Right lobe of liver (tissue), 6 donors: ENCODE measurements at places on chromosomes 16 and 17.
A peak's percentile ranks its signal among the peaks of the same experiment; 100 is the strongest.

DNA sequence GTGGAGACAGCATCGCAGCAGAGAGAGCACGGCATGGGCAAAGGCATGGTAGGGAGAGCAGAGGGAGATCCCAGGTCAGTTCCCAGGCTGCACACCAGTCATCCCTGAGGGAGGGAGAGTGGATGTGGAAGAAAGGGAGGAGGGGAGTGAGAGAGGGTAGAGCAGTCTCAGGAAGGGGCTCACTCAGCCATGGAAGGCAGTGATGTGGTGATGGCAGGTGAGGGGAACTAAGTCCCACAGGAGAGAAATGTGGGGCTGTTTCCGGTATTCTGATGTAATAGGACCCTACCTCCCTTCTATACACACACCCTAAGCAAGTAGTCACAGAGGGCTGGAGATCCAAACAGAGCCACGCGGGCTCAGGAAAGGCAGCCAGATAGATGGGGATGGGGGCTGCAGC is 500.3 kb upstream of the CDH11 start:
- H3K27me3 ChIP-seq = no peaks in the 10 kb centered on the region
- DNase-seq = no peak
- H3K4me1 ChIP-seq = no peaks in the 10 kb centered on the region
- no peak overlapping the region for H3K27ac ChIP-seq
- H3K4me3 ChIP-seq = no peak overlapping the region

GRCh38 chr17:45812102-45812501 is 28.0 kb downstream of the CRHR1 start:
- H3K27ac ChIP-seq = no peak overlapping the region
- no peak overlapping the region for H3K4me3 ChIP-seq
- no peaks in the 10 kb centered on the region for H3K36me3 ChIP-seq
- no peaks in the 10 kb centered on the region for H3K27me3 ChIP-seq

DNA sequence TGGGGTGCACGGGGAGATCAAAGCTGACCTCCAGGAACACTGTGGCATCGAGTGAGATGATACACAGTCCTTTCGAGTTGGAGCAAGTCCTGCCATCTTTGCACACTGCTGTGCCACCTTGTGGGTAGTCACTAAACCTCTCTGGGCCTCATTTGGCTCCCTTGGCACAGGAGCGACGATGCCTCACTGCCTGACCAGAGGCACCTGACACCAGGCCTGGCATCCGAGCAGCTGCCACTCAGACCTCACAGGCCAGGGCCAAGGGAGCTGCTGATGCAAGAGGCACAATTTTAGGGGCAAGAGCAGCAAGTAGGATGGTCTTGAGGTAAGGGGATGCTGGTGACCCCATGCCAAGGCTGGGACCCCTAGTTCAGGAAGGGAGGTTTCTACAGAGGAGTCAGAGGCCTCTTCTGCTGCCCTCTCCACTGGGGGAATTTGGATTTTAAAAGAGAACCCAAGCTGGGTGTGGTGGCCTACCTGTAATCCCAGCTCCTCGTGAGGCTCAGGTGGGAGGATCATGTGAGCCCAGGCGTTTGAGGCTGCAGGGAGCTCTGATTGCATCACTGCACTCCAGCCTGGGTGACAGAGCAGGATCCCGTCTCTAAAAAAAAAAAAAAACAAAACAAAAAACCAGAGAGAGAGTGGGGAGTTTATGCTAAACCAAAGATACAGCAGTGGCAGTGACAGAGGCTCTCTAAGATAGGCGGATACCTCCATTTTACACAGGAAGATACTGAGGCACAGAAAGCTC is 6.7 kb upstream of the ADGRG1 start:
- H3K27ac ChIP-seq = no peak overlapping the region
- H3K4me3 ChIP-seq = no peak overlapping the region
- H3K4me1 ChIP-seq = no peaks in the 10 kb centered on the region

- H3K4me1 ChIP-seq = no peaks in the 10 kb centered on the region
- H3K27me3 ChIP-seq = no peaks in the 10 kb centered on the region
- H3K4me3 ChIP-seq = no peak overlapping the region
- no peaks in the 10 kb centered on the region for H3K36me3 ChIP-seq
- no peak overlapping the region for H3K27ac ChIP-seq
Measured at GRCh38 chr16:21126518-21126917, 24.1 kb downstream of the DNAH3 start.

GRCh38 chr16:10383626-10384025 is 2.2 kb upstream of the ATF7IP2 start:
- no peak for DNase-seq
- H3K27me3 ChIP-seq = no peaks in the 10 kb centered on the region
- peaks cover 9% of the 10 kb centered on the region for H3K4me1 ChIP-seq
- H3K4me3 ChIP-seq = no peak overlapping the region
- H3K27ac ChIP-seq = no peak overlapping the region

GRCh38 chr17:72151565-72152386 is 31.0 kb downstream of the SOX9 start:
- no peak overlapping the region for H3K4me3 ChIP-seq
- DNase-seq = peak; percentile 85
- H3K27ac ChIP-seq = no peak overlapping the region
- H3K4me1 ChIP-seq = no peaks in the 10 kb centered on the region
- no peaks in the 10 kb centered on the region for H3K27me3 ChIP-seq

GRCh38 chr16:53849585-53849984 is 145.6 kb downstream of the FTO start:
- H3K4me1 ChIP-seq = no peaks in the 10 kb centered on the region
- no peaks in the 10 kb centered on the region for H3K27me3 ChIP-seq
- no peak for DNase-seq
- no peak overlapping the region for H3K4me3 ChIP-seq
- H3K36me3 ChIP-seq = no peaks in the 10 kb centered on the region

DNA sequence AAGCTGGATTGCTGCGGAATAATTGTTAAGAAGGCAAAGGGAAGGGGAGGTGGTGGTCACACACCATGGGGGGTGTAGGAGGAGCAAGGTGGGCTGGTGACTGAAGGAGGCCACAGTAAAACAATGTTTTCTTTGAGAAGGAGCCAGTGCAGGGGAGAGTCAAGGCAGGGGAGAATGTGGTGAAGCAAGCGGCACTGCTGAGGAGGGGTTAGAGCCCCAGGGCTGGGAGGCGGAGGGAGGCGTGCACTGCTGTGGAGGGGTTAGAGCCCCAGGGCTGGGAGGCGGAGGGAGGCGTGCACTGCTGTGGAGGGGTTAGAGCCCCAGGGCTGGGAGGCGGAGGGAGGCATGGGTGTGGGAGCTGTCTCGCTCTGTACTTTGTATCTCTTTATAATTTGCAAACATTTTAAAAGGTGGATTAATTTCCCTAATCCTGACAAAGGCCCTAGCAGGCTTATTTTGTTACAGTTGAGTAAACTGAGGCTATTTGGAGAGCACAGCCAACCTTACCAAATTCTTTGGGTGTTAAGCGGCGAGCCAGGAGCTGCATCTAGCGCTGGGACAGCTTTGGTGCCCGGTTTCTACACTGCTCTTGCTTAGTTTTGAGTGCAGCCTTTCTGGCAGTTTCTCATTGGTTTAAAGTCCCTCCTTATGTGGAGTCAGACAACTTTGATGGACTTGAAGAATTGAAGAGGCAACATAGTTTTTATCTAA is 20.9 kb downstream of the RPTOR start:
- H3K4me1 ChIP-seq = no peaks in the 10 kb centered on the region
- no peaks in the 10 kb centered on the region for H3K27me3 ChIP-seq
- no peaks in the 10 kb centered on the region for H3K36me3 ChIP-seq
- DNase-seq = no peak
- H3K4me3 ChIP-seq = no peak overlapping the region

DNA sequence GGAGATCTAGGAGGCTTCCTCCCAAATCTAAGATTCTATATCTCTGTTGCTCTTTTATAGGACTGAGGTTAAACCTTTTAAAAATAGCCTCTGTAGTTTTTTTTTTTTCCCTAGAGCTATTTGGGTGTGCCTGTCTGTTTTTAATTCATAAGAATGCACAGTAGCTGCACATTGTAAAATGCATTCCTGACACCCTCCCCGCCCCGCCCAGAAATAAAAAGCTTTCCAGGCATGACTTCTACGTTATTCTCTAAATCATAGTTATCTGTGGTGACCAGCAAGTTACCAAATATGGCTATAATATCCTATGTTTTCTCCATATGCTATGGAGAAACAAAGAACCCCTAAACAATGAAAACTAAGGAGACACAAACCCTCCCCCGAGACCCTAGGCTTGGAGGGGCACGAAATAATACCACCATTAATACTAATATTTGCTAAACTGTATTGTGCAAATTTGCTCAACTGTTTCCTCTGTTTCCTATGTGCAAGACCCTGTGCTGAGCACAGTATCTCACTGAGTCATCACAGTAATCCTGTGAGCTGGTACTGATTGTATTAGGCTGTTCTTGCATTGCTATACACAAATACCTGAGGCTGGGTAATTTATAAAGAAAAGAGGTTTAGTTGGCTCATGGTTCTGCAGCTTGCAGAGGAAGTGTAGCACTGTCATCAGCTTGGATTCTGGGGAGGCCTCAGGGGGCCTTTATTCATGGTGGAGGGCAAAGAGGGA is 388.3 kb downstream of the CA10 start:
- no peaks in the 10 kb centered on the region for H3K36me3 ChIP-seq
- no peak for DNase-seq
- no peaks in the 10 kb centered on the region for H3K4me1 ChIP-seq
- H3K27me3 ChIP-seq = no peaks in the 10 kb centered on the region
- no peak overlapping the region for H3K27ac ChIP-seq

DNA sequence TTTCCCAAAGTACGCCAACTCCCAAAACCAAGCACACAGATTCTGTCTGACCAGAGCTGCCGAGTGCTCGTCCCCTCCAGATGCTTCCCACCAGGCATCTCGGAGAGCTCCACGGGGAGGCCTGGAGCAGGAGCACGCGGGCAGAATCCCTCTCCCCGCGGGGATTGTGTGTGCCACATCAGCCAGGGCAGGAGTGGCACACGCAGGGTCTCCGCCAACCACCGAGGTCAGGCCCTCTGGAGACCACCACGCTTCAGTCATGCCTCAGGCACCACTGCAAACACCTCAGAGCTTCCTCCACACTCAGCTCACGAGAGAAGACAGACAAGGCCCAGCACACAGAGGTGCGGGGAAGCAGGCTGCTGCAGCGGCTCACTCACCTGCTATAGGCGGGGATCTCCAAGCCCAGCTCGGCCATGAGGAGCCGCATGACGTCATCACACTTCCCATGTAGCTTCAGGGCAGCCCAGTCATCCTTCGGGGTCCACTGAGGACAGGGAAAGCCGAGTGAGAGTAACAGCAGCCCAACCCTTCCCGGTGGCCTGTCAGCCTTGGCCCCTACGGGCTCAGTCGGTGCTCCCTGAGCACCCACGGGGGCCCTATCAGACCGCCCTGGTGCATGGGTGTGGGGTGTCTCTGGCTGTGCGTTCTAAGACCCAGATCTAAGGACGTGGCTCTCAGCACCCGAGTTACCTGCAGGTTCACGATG is 2.3 kb upstream of the PCYT2 start:
- H3K27ac ChIP-seq = no peak overlapping the region
- H3K4me3 ChIP-seq = no peak overlapping the region
- no peaks in the 10 kb centered on the region for H3K4me1 ChIP-seq
- peaks cover 42% of the 10 kb centered on the region for H3K36me3 ChIP-seq
- H3K27me3 ChIP-seq = no peaks in the 10 kb centered on the region

GRCh38 chr17:75645889-75646637 is 12.8 kb downstream of the SMIM5 start:
- H3K27ac ChIP-seq = peak overlapping the region; percentile 86
- no peaks in the 10 kb centered on the region for H3K27me3 ChIP-seq
- DNase-seq = peak; percentile 83

DNA sequence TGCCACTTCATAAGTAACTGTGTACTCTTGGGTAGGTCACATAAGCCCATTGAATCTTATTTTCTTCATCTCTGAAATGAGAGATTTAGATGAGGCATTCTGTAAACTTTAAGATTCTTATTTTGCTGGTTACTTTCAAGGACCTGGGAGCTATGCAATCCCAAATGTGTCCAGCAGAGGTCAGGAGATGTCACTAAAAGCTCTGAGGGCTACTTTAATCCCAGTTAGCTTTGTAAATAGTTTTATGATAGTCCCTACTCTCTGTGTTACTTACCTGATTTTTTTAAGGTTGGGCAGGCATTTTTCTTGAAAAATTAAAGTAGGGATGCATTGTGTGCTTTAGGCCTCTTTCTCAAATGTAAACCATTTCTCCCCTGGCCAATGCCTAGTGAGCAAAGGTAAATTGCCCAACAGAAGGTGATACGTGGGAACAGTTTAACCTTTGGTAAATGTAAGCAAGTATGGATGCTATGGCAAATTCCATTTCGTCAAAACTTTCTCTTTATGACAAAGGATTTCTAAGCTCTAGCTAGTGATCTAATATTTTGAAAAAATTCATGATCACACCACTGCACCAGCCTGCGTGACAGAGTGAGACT is 57.1 kb upstream of the WSB1 start:
- H3K4me1 ChIP-seq = no peaks in the 10 kb centered on the region
- peak; percentile 64 for DNase-seq
- H3K27ac ChIP-seq = no peak overlapping the region
- H3K4me3 ChIP-seq = no peak overlapping the region
- no peaks in the 10 kb centered on the region for H3K27me3 ChIP-seq

DNA sequence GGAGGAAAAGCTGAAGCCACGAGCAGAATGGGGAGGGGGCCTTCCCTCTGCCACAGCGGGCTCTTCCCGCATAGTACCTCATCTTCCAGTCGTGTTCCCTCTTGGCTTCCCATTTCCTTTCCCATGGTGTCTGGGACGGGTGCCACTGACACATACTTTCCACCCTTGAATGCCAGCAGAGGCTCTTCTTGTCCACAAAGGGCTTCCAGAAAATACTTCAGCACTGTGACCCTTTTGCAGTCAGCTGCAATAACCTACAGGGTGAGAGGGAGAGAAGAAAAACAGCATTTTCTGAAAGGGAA is 30.7 kb downstream of the HIC1 start:
- H3K27ac ChIP-seq = peak overlapping the region; percentile 59
- DNase-seq = no peak
- no peaks in the 10 kb centered on the region for H3K27me3 ChIP-seq
- no peak overlapping the region for H3K4me3 ChIP-seq
- H3K4me1 ChIP-seq = peaks cover 9% of the 10 kb centered on the region

DNA sequence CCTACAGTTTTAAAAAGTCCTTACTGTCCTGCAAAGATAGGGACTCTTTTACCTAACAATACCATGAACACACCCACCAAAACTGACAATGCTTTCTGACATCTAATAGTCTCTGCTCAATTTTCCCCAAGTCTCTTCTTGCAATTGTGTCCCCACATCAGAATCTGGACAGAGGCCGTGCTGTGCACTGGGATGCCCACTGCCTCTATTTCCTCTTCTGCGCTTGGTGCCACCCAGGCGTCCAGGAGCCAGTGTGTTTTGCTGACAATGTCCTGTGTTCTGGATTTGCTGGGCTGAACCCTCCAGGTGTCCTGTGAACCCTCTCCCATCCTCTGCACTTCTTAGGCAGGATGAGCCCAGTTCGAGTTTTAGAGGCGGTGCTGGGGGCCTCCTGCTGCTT is 6.4 kb upstream of the ARHGDIA start:
- no peaks in the 10 kb centered on the region for H3K36me3 ChIP-seq
- H3K27me3 ChIP-seq = no peaks in the 10 kb centered on the region
- H3K4me1 ChIP-seq = peaks cover 4% of the 10 kb centered on the region
- H3K4me3 ChIP-seq = no peak overlapping the region
- no peak for DNase-seq
